Occipital lobe (tissue), 3 donors: ENCODE measurements at places on chromosomes 2 and 18. TPM values are rescaled to one million over a fixed set of nuclear protein-coding genes. Genes with fewer than 3 reads are reported as not detected.
A peak's percentile ranks its signal among the peaks of the same experiment; 100 is the strongest.

DNA sequence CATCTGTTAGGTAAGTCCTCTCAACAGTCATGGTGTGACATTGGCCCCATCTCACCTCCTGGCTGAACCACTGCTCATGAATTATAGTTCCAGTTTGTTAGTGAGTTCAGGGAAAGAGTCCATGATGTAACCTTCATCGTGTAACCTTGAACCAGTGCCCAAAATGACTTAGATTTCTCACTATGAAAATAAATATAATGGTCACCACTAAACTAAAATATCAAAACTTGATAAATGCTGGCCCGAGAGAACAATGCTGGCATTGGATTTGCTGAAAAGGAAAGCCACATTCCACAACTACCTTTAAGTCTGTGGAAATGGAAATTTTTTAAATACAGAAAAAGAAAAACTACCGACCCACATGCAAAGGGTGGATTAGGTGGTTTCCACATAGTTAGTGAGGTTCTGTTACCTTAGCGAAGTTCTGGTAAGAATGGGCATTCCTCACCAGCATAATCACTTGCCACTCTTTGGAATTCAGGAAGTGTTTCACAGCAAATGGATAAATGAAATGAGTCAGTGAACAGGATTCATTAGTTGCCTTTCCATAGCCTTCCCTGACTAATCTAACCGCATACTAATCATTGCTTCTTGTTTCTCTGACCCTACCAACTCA, 133.9 kb upstream of the CTAGE1 start:
- DNase-seq = no peak

Gene COL5A2
- 18.9 TPM for total RNA-seq

- DNase-seq = no peak
Observed at GRCh38 chr2:21667638-21668037, 543.9 kb downstream of the TDRD15 start.

Gene MYL12B
- 156 TPM for total RNA-seq

- DNase-seq = no peak
Observed at GRCh38 chr2:224025874-224026273, 13.2 kb downstream of the SERPINE2 start.

GRCh38 chr2:227366769-227367426, 12.2 kb downstream of the TM4SF20 start:
- DNase-seq = no peak

GRCh38 chr2:236061497-236061896, 106.7 kb downstream of the GBX2 start:
- DNase-seq = no peak

GRCh38 chr2:30465171-30465545, 18.1 kb downstream of the LCLAT1 start:
- DNase-seq = no peak

DNA sequence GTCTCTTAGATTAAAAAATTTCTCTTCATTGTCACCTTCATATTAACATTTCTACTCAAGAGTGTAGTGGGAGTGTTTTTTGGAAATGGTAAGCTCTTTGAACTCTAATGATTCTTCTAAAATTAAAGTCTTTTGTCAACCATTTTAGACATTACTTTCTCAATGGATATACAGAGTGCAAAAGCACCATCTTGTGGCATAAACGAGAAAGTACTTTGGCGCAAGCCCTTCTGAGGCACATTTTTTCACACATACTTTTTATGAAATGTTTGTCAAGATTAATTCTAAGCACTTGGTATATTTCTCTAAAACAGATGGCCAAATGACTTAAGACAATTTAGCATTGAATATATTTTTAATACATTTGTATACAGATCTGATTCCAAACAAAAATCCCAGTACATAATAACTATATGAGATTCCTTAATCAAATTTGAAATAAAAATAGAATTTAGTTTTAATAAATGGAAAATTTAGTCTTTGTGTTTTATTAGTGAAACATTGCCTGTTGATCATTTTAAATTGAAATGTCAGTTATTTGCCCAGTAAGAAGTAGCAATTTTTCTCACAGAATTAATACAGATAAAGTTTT, 63.3 kb upstream of the GALNT5 start:
- no peak for DNase-seq

GRCh38 chr2:9909106-9909505, 42.4 kb upstream of the GRHL1 start:
- no peak for DNase-seq

Gene HOXD12
- total RNA-seq = not detected

- DNase-seq = no peak
Observed at GRCh38 chr18:48308027-48308635, 101.1 kb downstream of the ZBTB7C start.

DNA sequence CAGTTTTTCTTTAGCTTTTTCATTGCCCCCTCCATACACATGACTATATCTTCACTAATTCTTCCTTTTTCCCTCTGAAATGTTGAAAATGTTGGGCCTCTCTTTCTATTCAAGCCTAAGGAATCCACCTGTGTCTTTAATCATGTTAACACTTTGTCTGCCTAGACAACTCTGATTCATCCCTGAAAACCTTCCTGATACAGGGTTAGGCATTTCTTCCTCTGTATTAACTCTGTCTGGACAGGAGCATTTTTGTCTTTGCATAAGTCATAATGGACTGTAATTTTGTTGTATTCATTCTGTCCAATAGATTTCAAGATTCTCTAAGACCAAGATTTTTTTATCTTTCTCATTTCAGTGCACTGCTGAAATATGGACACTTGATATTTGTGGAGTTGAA, 297.3 kb downstream of the IKZF2 start:
- no peak for DNase-seq

Gene CCDC148
- total RNA-seq = 25.7 TPM

DNA sequence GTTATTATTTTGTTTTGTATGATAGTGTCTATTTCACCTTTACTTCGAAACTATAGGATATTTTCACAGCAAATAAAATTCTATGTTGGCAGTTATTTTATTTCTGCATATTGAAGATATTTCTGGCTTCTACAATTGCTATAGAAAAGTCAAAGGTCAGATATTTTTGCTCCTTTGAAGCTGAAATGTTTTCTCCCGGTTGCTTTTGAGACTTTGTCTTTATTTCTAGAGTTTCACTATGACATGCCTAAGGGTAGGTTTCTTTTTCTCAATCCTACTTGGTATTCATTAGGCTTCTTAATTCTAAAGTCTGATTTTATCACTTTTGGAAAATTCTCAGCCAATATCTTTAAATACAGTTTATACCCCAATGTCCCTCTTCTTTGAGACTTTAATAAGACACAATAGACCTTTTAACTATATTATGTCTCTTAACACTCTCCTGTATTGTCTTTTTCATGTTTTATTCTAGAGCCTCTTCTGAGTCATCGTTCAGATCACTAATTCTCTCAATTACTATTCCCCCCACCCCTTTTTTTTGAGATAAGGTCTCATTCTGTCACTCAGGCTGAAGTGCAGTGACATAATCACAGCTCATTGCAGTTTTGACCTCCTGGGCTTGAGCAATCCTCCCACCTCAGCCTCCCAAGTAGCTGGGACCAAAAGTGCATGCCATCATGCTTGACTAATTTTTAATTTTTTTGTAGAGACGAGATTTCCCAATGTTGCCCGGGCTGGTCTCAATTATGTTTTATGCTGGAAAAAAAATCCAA, 50.5 kb downstream of the USP37 start:
- no peak for DNase-seq

Gene FMNL2
- 114 TPM for total RNA-seq

Gene CDH2
- total RNA-seq = 200 TPM

DNA sequence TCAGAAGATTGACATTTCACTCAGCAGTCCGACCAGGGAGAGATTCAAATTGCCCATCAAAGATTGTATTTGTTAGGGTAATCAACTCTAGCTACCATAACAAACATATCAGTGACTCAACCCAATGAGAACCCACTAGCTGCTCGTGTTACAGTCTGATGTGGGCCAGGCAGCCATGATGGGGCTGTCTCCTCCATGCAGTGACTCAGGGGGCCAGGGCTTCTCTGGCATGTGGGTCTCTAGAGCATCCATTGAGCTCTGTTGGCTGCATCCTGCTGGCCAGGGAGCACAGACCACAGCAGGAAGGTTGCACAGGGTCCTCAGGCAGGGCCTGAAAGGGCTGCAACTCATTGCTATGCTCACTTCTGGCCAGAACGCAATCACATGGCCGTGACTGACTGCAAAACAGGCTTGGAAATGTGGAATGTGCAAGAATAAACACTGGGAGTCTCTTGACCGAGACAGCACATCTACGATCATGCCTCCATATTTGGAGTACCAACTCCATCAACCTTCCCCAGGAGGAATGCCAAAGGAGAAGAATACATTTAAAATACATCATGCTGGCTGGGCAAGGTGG, 216.8 kb downstream of the EIPR1 start:
- no peak for DNase-seq

Gene ANKRD30B
- total RNA-seq = 0.16 TPM

DNA sequence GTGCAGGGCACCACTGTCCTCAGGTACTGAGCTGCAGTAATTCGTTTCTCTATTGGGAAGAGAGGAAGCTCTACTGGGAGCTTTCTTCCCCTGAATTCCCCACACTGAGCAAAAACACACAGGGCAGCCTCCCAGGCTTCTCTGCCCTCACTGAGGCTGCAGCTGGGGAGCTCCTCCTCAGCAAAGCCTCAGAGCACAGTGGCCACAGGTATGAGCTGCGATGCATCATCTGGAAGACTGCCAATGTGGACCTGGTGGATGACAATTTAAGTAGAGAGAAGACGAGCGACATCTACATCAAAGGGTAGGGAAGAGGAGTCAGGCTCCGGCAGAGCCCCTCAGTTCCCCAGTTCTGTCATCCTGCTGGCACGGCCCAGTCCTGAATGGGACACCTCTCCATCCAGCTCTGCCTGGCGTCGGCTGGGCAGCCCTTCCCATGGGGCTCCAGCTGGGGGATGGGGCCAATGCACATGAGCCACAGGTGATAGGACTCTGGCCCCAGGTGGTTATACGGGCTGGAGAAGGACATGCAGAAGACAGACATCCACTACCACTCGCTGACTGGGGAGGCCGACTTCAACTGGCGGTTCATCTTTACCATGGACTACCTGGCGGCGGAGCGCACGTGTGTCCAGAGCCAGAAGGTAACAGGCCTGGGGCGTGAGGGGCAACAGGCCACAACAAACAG, 37.6 kb downstream of the LMAN2L start:
- no peak for DNase-seq

DNA sequence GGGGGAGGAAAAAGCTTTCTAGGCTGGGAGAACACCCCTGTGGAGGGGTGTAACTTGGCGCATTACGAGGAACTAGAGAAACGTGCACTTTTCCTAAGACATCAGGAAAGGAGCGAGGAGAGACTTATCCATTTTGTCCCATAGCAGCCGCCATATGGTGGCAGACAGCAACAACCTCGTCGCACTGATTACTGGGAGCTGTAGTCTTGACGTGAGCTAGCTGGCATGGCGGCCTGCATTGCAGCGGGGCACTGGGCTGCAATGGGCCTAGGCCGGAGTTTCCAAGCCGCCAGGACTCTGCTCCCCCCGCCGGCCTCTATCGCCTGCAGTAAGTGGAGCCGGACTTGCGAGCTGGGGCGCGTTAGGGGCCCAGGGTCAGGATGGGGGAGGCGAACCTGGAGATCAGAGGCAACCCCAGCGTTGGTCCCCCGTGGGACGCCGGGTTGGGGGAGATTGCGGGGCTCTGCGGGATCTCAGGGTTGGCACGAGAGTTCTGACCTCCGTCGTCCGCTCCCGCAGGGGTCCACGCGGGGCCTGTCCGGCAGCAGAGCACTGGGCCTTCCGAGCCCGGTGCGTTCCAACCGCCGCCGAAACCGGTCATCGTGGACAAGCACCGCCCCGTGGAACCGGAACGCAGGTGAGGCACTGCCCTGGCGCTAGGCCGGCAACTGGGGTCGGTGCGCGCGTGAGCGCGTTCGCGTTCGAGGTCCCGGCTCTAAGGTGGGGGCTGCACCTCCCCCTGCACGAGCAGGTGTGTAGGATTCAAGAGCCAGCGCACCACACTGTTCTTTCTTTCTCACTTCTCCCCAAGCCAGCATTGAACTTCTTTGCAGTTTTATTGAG, at the start of gene MRPL19:
MRPL19 (plus strand) TSS at position 201 of the 843 bp plus-strand sequence; CDS start at position 226, 25 bp downstream.
- DNase-seq = peak; percentile 86

DNA sequence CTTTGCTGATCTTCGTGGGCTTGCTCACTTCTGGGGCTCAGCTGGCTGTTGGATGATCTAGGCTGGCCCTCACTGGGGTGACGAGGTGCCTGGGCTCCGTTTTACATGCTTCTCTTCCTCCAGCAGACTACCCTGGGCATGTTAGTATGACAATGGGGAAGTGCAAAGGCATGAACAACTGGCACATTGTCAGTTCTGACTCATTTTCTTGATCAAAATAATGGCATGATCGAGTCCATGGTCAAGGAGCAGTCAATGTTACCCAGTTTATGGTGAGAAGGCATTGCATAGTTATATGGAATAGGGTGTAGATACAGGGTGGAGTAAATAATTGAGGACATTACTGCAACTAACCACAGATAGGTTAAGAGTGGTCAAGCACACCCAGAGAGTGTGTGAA, 10.0 kb upstream of the UPP2 start:
- no peak for DNase-seq

Gene HOXD13
- total RNA-seq = not detected

- DNase-seq = no peak
Observed at GRCh38 chr2:150538651-150539201, 51.3 kb upstream of the RND3 start.

DNA sequence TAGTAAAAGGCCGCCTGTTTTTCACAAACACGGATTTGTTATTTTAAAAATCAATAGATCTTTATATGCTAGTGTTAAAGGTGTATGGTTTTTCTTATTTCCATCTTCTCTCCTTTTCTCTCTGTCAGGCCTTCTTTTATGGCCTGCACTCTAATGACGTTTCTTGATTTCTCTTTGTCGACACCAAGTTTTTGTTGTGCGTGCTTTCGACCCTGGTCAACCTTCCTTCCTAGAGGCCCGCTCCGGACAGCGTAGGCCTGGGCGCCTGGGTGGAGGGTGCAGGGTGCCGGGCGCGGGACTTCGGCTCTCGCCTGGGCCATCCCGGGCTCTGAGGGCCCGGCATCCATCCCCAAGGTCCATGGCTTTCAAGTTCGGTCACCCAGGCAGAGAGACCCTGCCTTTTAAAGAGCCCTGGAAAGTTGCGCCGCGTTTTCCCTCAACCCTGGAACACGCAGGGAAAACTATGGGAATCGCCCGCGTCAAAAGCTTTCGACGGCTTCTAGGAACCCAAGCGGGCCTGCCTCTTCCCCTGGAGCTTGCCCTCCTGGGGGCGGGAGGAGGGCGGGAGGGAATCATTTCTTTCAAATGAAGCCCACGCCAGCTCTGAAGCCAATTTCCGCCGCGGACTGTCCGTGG, 4.1 kb upstream of the SATB2 start:
- no peak for DNase-seq

DNA sequence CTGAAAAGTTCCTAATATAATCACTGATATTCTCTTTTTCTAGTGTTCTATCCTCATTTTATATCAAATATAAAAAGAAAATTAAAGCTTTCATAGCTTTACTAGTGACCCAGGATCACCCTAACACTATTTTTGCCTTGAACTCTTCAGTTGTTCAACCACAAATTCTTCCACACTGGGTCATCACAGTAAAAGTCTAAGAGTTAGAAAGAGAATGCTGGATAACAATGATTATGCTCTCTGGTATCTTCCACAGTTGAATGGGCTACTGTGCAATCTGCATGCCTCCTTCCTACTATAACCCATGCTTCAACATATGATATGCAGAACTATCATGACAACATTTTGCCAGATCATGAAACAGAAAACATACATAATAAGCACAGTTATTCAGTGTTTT, 32.3 kb downstream of the CHN1 start:
- DNase-seq = no peak

GRCh38 chr2:130259594-130259993, 61.4 kb upstream of the TUBA3E start:
- no peak for DNase-seq

Gene NT5C1B
- not detected for total RNA-seq

- DNase-seq = no peak
Observed at GRCh38 chr2:180570864-180571263, 409.5 kb upstream of the UBE2E3 start.
